ENCODE measurements at places on chromosomes 6 and 20. TPM values are rescaled to one million over a fixed set of nuclear protein-coding genes. Genes with fewer than 3 reads are reported as not detected.

The PTGIS gene
- 26.9 TPM for total RNA-seq

The MUC21 gene
- total RNA-seq = not detected

The MARCKS gene
- 23.0 TPM for total RNA-seq

DNA sequence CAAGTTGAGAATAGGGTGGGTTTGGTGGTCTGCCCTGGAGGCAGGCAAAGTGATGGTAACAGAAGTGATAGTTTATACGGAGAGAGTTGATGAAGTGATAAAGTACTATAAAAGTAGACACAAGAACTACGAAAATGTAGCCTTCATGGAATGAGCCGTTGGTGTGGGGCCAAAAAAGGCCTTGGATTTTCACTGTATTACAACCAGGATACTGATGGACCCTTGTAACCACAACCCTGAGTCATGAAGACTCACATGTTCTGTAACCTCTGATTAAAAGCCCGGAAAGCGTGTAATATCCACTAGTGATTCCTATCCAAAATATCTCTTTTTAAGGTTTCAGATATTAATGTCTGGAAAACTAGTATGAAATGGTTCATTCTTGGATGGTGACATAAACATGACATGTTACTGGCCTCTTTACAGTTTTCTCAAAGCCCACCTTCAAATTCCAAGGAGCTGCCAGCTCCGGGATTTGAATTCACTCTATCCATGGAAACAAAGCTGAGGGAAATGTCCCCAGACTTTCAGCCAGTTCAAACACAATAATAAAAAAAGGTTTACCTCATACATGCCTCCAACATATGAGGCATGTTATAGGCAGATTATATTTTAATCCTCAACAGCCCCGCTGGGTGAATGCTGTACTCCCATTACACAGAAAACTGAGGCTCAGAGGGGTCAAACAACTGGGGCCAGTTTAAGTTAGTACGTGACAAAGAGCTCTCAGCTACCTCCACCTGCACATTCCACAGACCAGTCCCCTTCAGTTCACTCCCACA is 55.4 kb downstream of the MRPL14 start:
- no peak for DNase-seq

GRCh38 chr6:53103993-53104675 is 38.9 kb downstream of the FBXO9 start:
- no peak for DNase-seq

DNA sequence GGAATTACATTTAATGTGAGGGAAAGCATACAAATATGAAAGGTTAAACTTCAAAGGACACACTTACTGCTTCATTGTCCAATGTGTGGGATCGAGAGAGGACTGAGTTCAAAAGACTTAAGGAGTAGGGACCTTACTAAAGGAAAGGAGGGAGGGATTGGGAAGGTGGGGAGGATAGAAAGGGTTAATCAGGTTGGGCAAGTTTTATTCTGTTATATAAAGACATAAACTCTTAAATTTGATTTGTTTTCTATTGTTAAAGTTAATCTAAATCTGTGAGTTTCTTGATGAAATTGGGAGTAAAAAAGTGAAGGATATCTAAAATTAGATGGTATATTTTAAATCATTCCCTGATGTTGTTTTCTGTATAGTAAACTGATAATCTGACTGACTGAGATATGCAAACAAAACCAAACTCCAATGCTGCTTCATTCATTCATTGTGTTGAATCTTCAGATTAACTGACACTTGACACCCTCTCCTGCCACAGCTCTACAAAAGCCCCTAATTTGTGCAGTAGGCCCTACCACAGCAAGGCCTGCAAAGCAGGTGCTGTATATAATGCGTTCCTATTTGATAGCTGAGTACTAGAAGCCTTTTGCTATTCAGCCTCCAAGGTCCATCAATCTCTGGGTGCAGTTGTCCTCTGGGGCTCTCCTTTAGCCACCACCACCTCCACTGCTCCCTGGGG is 1.3 kb upstream of the UBE2J1 start:
- no peak for DNase-seq

DNA sequence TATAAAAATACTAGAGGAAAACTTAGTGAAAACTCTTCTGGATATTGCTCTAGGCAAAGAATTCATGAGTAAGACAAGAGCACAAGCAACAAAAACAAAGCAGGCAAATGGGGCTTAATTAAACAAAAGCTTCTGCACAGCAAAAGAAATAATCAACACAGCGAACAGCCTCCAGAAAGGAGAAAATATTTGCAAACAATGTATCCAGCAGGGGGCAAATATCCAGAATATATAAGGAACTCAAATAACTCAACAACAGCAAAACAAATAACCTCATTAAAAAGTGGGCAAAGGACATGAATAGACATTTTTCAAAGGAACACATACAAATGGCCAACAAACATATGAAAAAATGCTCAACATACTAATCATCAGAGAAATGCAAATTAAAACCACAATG is 17.1 kb upstream of the HECA start:
- DNase-seq = no peak

DNA sequence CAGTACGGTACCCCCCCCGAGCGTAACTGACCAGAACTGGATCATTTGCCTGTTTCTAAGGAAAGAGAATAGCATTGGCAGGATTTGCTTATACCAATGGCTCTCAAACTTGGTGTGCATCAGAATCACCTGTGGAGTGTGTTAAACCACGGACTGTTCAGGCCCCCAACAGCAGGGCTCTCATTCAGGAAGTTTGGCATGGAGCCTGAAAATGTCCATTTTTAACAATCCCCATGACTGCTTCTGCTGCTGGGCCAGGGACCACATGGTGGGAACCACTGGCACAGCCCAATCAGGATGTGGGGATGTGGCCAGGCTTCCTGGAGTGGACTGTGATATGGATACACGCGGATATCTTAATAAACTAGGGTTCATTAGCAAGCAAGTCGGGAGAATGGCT is 53.9 kb downstream of the GTF2H5 start:
- DNase-seq = no peak

Data from Right ventricle myocardium superior (tissue), 1 donor.